ENCODE measurements at places on chromosomes 4 and X.

GRCh38 chr4:17128268-17128667 is 229.8 kb upstream of the LDB2 start:
- DNase-seq: no peak

DNA sequence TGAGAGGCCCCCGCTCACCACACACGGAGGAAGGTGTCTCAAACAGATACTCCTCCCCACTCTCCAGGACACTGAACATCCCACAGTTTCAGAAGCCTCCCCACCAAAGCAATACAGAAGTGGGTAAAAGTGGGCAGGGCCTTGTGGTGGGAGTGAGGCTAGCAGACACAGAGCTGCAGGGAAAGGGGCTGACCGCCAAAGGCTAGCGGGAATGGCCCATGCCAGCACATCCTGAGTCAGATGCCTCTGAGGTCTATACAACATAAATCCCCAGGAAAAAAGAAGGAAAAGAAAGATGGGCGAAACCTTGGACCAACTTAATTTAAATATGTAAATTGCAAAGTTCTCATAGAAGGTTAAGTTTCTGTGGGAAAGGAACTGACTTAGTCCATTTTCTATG is 21.9 kb upstream of the ARHGAP10 start:
- no peak for DNase-seq

GRCh38 chrX:113726898-113727297 is 857.0 kb upstream of the HTR2C start:
- DNase-seq: no peak

DNA sequence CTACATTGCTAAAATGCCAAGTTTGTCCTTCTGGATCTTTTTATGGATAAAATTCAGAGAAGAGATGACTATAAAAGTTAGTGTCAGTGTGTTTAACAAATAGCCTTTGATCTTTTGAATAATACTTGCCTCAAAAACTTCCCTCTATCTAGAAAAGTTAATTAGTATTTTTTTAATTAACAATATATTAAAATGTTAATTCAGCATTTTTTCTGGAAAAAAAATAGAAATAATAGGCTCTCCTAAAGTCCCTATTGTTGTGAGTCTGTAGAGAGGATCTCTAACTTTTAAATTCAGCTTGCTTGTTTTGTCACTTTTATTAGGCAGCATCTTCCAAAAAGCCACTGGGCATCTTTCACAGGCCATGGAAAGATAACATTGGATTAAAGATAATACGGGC is 435.2 kb upstream of the RASGEF1B start:
- no peak for DNase-seq

- DNase-seq: no peak
Observed at GRCh38 chr4:99458911-99459447, 23.8 kb upstream of the ADH7 start.
